ENCODE measurements at places on chromosomes 7 and 10. TPM values are rescaled to one million over a fixed set of nuclear protein-coding genes. Genes with fewer than 3 reads are reported as not detected.

ASAH2B gene
- total RNA-seq, result 1.7 TPM

CUZD1 gene
- total RNA-seq, result 0.63 TPM

R3HCC1L gene
- 9.9 TPM for total RNA-seq

SPAG6 gene
- total RNA-seq, result 0.19 TPM

GRCh38 chr10:126087796-126088505 lies 191.6 kb downstream of the FANK1 start:
- no peaks in the 10 kb centered on the region for H3K4me1 ChIP-seq
- DNase-seq, result no peak
- no peaks in the 10 kb centered on the region for H3K27me3 ChIP-seq
- no peaks in the 10 kb centered on the region for H3K36me3 ChIP-seq

DNA sequence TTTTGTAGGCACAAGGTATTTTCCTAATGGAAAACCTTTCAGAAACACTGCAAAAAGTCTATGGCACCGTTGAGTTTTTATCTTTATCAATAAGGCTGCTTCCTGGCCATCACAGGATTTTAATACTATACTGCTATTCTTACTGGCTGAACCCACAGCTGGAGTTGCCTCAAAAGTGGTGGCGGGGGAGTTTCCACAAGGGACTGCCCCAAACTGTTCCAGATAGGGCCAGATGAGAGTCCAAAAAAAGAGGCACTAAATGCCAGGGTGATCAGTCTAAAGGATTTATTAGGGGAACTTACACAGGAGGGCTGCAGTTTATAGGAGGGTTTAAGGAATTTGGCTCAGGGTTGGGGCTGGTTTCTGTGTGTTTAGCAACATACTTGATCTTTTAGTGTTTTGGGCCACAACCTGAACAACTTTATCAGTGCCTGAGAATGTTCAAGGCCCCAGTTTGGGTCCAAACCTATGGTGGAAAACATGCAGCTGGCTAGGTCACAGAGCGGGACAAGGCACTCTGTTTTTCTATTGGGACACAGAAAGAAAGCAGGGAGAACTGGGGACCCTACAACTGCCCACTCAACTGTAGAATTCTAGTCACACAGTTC lies 41.4 kb downstream of the STAM start:
- peaks cover 11% of the 10 kb centered on the region for H3K36me3 ChIP-seq
- H3K4me1 ChIP-seq, result peaks cover 21% of the 10 kb centered on the region
- H3K27ac ChIP-seq, result no peak overlapping the region
- H3K4me3 ChIP-seq, result no peak overlapping the region
- no peak for DNase-seq
- no peaks in the 10 kb centered on the region for H3K27me3 ChIP-seq

GRCh38 chr7:30145426-30145970 lies 10.7 kb downstream of the MTURN start:
- H3K4me3 ChIP-seq, result no peak overlapping the region
- no peaks in the 10 kb centered on the region for H3K36me3 ChIP-seq
- peak overlapping the region; percentile 78 for H3K27ac ChIP-seq
- no peaks in the 10 kb centered on the region for H3K27me3 ChIP-seq
- no peak for DNase-seq

DNA sequence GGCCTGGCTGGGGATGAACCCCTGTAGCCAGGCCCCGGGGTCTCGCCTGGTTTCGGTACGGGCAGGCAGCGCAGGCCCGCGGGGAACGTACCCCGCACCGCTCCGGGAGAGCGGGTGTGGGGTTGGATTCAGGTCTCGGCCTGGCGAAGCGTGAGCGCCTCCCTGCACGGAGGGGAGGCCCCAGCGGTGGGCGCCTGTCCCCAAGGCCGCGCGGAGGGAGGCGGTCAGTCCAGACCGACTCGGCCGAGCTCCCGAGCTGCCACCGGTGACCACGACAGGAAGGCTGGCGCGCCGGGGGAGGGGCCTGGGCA lies 378 bp upstream of the INPP5F start:
- H3K27me3 ChIP-seq, result no peaks in the 10 kb centered on the region
- H3K4me3 ChIP-seq, result peak overlapping the region; percentile 95
- H3K4me1 ChIP-seq, result peaks cover 42% of the 10 kb centered on the region
- H3K27ac ChIP-seq, result peak overlapping the region; percentile 96
- no peaks in the 10 kb centered on the region for H3K36me3 ChIP-seq
- DNase-seq, result no peak

- H3K36me3 ChIP-seq, result no peaks in the 10 kb centered on the region
- no peak overlapping the region for H3K4me3 ChIP-seq
- no peak overlapping the region for H3K27ac ChIP-seq
- no peaks in the 10 kb centered on the region for H3K27me3 ChIP-seq
These were observed 55.8 kb downstream of the LOXL4 start for GRCh38 chr10:98212196-98212595.

DNA sequence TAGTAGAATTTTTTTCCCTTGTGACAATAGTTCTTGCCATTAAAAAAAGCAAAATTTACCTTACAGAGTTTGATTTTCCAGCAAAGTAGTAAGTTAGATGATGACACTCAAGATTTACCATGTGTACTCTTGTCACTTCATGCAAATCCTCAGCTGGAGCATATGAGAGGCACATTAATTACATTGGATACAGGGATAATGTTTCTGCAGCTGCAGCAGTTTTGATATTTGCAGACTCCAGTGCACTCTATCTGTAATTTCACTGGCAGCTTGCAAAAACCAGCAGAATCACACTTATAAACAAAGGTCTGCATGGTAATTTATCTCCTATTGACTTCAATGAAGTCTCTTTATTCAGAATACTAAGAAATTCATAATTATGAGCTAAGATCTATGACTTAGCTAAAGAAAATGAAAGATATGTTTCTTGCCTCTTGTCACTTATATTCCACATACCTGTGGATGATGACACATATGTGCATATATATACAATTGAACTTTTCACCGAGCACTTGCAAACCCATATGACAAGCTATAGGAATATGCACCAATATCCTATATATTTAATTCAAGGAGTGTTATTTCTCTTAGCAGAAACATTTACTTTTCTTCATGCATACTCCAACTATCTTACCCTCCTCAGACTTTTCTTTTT lies 530.6 kb downstream of the PHTF2 start:
- peaks cover 6% of the 10 kb centered on the region for H3K4me1 ChIP-seq
- no peaks in the 10 kb centered on the region for H3K27me3 ChIP-seq
- no peak overlapping the region for H3K27ac ChIP-seq
- no peak for DNase-seq
- H3K36me3 ChIP-seq, result no peaks in the 10 kb centered on the region
- no peak overlapping the region for H3K4me3 ChIP-seq
